Fibroblast of upper back skin (primary cell): ENCODE measurements at places on chromosomes 7 and 10.

DNA sequence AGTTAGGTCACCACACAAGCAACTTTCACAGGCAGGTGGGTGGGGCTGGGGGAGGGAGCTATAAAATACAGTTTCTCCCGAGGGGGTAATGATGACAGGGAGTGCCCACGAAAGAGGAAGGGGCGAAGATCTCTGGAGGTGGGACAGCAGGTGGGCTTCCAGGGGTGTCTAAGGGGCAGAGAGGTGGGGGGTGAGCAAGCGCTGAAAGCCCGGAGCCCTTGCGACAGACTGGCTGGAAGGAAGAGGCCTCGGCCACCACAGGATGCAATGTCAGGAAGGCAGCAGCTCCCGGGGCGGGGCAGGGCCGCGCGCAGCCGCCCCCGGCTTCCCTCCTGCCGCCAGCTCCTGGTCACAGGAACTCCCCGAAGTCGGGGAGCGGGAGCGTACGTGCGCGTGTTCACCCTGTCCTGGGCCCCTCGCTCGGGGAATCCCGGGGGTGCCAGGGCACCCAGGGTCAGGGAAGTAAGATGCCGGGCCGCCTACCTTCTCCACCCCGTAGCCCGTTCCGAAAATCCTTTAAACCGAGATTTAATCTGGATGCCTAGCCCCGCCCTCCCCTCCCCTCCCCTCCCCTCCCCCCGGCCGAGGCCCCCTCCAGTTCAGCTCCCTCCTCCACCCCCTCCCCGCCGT is 105.2 kb upstream of the PPIF start:
- peak; percentile 34 for DNase-seq

GRCh38 chr7:67413670-67414069 is 417.0 kb downstream of the TYW1 start:
- DNase-seq, result no peak

- no peak for DNase-seq
Observed at GRCh38 chr10:3666525-3667302, 118.3 kb downstream of the KLF6 start.

- no peak for DNase-seq
Observed at GRCh38 chr10:121041499-121041898, 190.3 kb downstream of the WDR11 start.

GRCh38 chr10:108360187-108360586 is 1195.7 kb upstream of the SORCS1 start:
- peak; percentile 87 for DNase-seq

- no peak for DNase-seq
Observed at GRCh38 chr7:90869335-90869734, 273.2 kb downstream of the CDK14 start.

- DNase-seq, result peak; percentile 76
Observed at GRCh38 chr7:38630720-38631673, at the start of gene AMPH. Gene AMPH, minus strand, starts transcription at chr7:38631373. Its CDS starts 22 bp downstream, at chr7:38631351.

GRCh38 chr7:33996899-33997298 is 91.6 kb downstream of the BMPER start:
- DNase-seq, result no peak

- peak; percentile 37 for DNase-seq
Observed at GRCh38 chr10:90857635-90858460, at the start of gene HTR7. Gene HTR7, minus strand, starts transcription at chr10:90858039. Its CDS starts 368 bp downstream, at chr10:90857671.

- no peak for DNase-seq
Observed at GRCh38 chr10:49611816-49612512, 1.9 kb downstream of the SLC18A3 start.

GRCh38 chr10:73414230-73414945 is 530 bp upstream of the ANXA7 start:
- no peak for DNase-seq

GRCh38 chr10:7967035-7967434 is 87.5 kb upstream of the GATA3 start:
- DNase-seq, result no peak
